ENCODE measurements at places on chromosomes 7 and 10. TPM values are rescaled to one million over a fixed set of nuclear protein-coding genes. Genes with fewer than 3 reads are reported as not detected.

DNA sequence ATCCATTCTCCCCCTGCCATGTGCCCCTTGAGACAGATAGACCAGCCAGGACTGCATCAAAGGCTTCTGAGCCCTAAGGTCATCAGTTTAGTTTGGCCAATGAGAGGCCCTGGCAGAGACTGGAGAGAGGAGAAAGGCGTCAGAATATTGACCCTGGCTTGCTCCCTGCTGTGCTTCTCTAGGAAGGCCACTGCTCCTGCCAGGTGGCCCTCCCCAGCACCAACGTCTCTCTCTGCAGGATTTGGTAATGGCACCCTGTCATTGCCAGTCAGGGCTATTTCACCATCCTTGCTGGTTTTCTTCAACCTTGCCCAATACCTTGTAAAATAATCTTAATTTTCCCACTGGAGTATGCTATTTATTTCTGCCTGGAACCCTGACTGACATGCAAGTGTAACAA is 38.8 kb upstream of the ZRANB1 start:
- DNase-seq: no peak

- DNase-seq: no peak
Measured at GRCh38 chr7:1103009-1103788, 15.3 kb downstream of the GPER1 start.

GRCh38 chr10:132043861-132044695 is 21.7 kb upstream of the JAKMIP3 start:
- no peak for DNase-seq

The PALD1 gene
- polyA plus RNA-seq: 10.6 TPM

The WNT16 gene
- polyA plus RNA-seq: not detected

The BUD31 gene
- polyA plus RNA-seq: 104 TPM

- no peak for DNase-seq
Measured at GRCh38 chr7:133056370-133057238, 25.3 kb downstream of the CHCHD3 start.
